ENCODE measurements at places on chromosomes 12 and 14.
A peak's percentile ranks its signal among the peaks of the same experiment; 100 is the strongest.

- H3K4me1 ChIP-seq: peaks cover 13% of the 10 kb centered on the region
- H3K36me3 ChIP-seq: no peaks in the 10 kb centered on the region
- peak overlapping the region; percentile 30 for H3K27ac ChIP-seq
- no peaks in the 10 kb centered on the region for H3K27me3 ChIP-seq
Observed at GRCh38 chr12:26338586-26339572, 143.5 kb downstream of the SSPN start.

DNA sequence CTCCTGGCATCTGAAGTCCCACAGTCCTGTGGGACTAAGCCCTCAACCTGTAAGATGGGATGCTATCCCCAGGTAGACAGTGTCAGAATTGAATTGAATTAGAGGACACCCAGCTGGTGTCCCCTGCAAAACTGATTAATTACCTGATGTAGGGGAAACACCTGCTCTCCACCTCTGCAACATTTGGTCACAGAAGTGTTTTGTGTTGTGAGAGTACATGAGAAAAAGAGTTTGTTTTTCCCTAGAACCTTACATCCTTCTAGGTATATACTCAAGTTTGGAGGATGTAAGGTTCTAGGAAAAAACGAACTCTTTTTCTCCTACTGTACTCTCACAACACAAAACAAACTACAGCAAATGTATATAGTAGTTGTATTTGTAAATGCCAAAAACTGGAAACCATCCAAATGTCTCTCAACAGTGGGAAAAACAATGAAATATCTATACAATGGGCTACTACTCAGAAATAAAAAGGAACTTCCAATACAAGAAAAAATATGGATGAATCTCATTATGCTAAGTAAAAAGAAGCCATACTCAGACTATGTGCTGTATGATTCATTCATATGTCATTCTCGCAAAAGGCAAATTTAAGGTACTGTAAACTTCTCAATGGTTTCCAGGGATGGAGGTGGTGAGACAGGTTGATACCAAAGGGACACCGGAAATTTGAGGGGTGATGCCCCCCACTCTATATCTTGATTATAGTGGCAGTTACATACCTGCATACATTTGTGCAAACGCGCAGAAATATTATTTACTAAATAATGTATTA lies 160.7 kb downstream of the MED13L start:
- H3K27ac ChIP-seq: no peak overlapping the region
- H3K4me1 ChIP-seq: peaks cover 15% of the 10 kb centered on the region
- no peaks in the 10 kb centered on the region for H3K36me3 ChIP-seq
- H3K4me3 ChIP-seq: no peak overlapping the region
- no peaks in the 10 kb centered on the region for H3K27me3 ChIP-seq

DNA sequence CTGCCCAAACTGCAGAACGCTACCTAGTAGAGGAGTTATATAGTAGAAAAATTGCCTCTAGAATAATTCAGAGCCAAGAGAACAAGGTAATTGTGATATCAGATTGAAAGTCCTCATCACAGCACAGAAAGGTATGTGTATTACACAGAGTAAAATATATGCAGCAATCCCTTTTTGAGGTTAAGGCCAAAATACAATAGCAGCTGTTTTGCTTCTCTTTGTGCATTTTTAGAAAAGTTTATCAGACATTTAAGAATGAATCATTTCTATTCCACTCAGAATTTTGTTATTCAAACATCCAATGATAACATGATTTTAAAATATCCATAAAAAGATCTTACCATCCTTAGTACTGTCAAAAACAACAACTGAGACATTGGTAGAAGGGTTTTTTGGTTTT lies 45.1 kb downstream of the GNPTAB start:
- H3K27me3 ChIP-seq: no peaks in the 10 kb centered on the region
- H3K27ac ChIP-seq: no peak overlapping the region
- H3K4me3 ChIP-seq: no peak overlapping the region
- H3K36me3 ChIP-seq: no peaks in the 10 kb centered on the region

DNA sequence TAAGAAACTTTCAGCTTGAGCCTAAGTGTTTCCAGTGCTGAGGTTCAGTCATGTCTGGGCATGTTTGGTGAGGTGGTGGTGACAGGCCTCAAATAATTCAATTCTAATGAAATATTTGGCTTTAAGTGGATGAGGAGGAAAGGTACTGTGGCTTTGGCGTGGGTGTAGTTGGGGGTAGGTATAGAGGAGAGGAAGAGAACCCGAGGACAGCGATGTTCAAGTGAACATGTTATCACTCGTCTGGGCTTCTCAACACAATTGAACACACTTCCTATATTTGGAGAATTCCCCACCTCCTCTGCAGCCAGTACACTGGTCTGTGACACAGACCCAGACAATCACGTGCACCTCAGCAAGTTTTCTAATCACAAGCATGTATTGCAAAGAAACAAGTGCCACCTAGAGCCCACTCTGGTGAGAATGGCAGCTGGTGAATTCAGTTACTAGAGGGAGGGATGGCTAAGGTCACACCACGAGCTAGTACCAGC lies 53.0 kb downstream of the IFNG-AS1 start:
- peak; percentile 74 for DNase-seq
- H3K36me3 ChIP-seq: no peaks in the 10 kb centered on the region

DNA sequence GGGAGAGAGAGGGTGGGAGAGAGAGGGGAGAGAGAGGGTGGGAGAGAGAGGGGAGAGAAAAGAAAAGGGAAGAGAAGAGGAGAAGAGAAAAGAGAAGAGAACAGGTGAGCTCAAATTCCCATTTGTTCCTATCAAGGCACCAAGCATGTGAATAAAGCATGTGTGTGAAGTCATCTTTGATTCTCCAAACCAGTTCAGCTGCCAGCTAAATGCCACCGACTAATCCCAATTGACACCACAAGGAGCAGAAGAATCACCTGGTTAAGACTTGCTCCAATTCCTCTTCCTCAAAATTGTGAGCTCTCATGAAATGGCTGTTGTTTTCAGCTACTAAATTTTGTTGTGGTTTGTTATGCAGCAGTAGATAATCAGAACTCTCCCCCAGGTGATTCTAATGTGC lies 188.9 kb downstream of the TMX1 start:
- H3K27ac ChIP-seq: no peak overlapping the region
- no peak for DNase-seq
- H3K4me3 ChIP-seq: no peak overlapping the region
- no peaks in the 10 kb centered on the region for H3K27me3 ChIP-seq
- H3K4me1 ChIP-seq: no peaks in the 10 kb centered on the region

DNA sequence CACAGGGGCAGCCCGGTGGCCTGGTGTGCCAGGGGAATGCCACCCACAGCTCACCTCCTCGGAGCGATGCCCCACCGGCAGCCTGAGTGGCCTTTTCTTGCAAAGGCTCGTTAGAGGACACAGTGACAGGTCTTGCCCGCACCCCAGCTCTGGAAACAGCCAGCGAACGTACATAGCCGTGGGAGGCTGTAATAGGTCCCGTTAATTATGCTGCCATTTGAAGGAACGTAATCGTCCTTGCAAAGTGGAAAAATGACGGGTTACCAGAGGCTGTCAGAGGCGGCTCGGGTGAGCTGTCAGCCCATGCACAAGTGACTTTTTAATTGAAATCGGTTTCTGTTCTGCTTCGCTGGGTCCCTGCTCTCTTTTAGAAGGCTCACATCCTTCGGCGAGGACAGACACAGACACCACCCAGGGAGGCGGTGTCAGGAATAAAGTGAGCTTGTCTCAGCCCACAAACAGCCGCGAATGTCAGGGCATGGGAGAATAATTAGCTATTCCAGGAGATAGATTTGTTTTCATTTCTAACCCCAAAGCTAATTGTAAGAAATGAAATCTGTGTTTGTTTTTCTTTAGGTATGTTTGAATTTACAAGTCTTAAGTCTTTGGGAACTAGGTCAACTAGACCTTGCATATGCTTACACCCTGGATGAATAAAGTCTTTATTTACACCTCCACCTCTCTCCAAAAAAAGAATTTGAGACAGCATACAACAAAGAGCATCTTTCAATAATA lies 77.2 kb upstream of the RFLNA start:
- H3K4me3 ChIP-seq: no peak overlapping the region
- H3K4me1 ChIP-seq: peaks cover 6% of the 10 kb centered on the region
- H3K27me3 ChIP-seq: no peaks in the 10 kb centered on the region
- H3K27ac ChIP-seq: no peak overlapping the region
- no peak for DNase-seq

DNA sequence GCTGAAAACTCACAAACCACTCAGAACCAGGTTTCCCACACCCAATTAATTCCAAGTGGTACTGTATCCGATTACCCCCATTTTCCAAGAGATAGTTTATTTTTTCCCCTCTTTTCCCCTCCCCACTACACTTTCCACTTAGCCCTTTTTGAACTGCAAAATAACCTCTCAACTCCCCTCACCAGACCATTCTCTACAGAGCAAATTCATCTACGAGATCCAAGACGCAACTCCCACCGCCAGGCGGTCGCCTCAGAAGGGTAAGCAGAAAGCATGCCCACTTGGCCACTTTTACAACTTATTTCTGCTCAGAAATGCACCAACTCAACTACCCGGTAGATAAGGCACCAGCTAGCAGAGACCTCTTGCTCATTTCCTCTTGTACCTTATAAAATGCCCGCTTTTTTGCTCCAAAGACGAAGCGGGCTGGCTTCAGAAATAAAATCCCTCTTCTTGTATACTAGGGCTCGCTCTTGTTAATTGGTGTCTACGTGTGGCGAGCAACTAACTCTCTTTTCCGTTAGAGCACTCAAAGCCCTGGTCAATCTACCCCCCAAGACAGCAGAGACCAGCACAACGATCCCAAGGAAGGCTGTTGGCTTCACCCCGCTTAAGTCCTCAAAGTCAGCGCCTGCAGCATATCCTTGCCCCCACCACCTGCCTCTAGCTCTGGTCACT lies 910 bp upstream of the SRP54 start:
- no peaks in the 10 kb centered on the region for H3K36me3 ChIP-seq
- peak overlapping the region; percentile 89 for H3K27ac ChIP-seq
- H3K4me3 ChIP-seq: peak overlapping the region; percentile 87
- H3K27me3 ChIP-seq: no peaks in the 10 kb centered on the region
- peaks cover 16% of the 10 kb centered on the region for H3K4me1 ChIP-seq

GRCh38 chr12:29991924-29992323 lies 208.2 kb upstream of the TMTC1 start:
- DNase-seq: no peak
- H3K36me3 ChIP-seq: no peaks in the 10 kb centered on the region
- H3K27me3 ChIP-seq: no peaks in the 10 kb centered on the region
- no peak overlapping the region for H3K4me3 ChIP-seq

DNA sequence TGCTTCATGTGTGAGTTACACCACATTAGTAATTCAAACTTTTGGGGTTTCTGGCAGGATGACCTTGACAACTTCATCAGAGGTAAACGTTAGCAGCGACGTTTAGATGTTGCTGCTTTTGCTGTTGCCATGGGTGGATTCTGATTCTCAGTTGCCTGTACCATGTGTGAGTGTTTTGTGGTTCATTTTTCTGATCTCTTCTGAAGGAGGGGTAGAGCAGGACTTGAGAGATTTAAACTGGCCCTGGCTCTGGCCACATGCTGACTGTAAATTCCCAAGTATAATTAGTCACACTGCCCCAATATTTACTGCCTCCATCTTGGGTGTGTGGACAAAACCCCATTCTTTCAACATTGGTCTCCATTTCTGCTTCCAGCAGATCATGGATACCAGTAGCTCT lies 110.4 kb downstream of the ETV6 start:
- H3K36me3 ChIP-seq: peaks cover 1% of the 10 kb centered on the region
- no peaks in the 10 kb centered on the region for H3K27me3 ChIP-seq
- DNase-seq: no peak
- H3K27ac ChIP-seq: no peak overlapping the region
- no peaks in the 10 kb centered on the region for H3K4me1 ChIP-seq

GRCh38 chr12:29103539-29103974 lies 45.5 kb upstream of the FAR2 start:
- H3K27ac ChIP-seq: no peak overlapping the region
- H3K36me3 ChIP-seq: no peaks in the 10 kb centered on the region
- H3K4me1 ChIP-seq: no peaks in the 10 kb centered on the region
- H3K27me3 ChIP-seq: no peaks in the 10 kb centered on the region

DNA sequence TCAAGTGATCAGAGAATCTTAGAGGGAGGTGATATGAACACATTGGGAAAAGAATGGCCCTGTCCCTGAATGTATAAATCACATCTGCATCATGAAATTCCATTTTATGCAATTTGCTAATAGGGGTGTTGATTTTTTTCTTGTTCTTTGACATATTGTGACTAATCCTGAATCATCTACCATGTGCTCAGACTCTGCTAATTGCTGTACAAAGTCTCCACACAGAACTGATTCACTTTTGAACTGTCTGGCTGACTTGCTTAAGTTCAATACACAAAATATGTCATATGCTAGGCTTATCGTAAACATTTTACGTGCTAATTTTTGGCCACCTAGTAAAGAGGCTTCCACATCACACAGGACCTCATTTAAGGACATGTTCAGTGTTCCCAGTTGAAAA lies 2.6 kb downstream of the TMEM132D start:
- H3K27ac ChIP-seq: no peak overlapping the region
- no peak overlapping the region for H3K4me3 ChIP-seq
- peaks cover 28% of the 10 kb centered on the region for H3K27me3 ChIP-seq
- no peaks in the 10 kb centered on the region for H3K4me1 ChIP-seq
- no peaks in the 10 kb centered on the region for H3K36me3 ChIP-seq

DNA sequence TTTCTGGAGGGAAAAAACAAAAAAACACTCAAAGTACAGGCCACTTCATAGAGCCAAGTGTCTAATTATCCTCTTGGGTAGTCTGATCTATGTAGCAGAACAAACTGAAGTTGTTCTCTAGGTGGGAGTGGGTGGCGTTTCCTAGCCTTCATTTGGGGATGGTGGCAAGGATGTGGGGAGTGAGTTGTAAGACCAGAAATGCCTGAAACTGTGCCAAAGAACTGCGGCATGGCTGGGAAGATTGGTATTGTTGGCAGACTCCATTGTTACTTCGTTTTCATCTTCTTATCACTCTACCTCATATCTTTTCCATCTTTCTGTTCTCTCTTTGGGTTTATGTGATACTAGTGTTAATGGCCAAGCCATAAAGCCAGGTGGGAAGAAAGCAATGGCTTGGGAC lies 177.3 kb upstream of the DDHD1 start:
- H3K27me3 ChIP-seq: no peaks in the 10 kb centered on the region
- DNase-seq: no peak
- H3K36me3 ChIP-seq: no peaks in the 10 kb centered on the region
- H3K4me1 ChIP-seq: peaks cover 24% of the 10 kb centered on the region

Measured in keratinocyte (primary cell).